SIG-M5 (cell line): ENCODE measurements at places on chromosomes 13 and 19.

DNA sequence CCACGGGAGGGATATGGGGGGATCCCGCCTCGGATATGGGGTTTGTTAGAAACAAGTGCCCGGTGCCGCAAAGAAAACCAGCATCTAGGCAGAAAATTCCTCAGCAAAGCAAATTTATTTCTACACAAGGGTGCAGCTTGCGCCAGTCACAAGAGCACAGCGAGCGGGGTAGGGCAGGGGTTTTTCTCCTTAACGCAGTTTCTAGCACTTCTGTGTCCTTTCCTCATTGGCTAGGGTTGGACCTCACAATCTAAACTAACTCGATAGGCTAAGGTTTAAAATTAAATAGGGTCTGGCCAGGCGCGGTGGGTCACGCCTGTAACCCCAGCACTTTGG lies 595 bp downstream of the ZNF440 start:
- no peak for DNase-seq

DNA sequence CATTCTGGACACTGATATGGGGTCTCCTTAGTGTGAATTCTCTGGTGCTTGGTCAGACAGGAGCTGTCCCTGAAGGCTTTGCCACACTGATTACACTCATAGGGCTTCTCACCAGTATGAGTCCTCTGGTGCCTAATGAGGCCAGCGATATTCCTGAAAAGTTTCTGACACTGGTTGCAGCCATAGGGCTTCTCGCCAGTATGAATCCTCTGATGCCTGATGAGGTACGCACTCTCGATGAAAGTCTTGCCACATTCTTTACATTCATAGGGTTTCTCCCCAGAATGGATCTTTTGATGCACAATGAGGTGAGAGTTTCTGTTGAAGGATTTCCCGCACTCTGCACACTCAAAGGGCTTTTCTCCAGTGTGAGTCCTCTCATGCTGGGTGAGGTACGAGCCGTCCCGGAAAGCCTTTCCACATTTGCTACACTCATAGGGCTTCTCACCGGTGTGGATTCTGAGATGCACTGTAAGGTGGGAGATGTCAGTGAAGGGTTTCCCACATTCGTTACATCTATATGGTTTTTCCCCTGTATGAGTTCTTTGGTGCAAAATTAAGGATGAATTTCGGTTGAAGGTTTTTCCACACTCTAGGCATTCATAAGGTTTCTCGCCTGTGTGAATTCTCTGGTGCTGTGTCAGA lies 22.4 kb downstream of the ZNF329 start:
- no peak for DNase-seq

DNA sequence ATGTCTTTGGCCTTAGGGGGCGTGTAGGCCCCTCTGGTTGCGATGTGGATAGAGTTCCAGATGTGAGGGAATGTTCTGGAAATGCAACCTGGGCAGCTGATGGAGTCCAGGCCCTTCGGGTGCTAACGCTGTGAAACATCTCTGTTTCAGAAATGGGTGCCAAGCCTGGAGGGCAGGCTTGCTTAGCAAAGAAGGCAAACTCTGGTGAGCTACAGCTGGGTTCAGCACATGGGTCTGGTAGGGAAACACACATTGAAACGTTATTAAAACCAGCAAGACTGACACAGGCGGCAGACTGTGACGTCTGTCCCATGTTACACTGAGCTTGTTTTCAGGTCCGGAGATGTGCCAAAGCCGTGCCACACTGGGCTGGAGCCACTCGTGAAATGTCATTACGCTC lies 8.6 kb upstream of the CDC16 start:
- DNase-seq = no peak

- no peak for DNase-seq
Observed at GRCh38 chr19:4523306-4524110, 5.2 kb upstream of the PLIN4 start.

DNA sequence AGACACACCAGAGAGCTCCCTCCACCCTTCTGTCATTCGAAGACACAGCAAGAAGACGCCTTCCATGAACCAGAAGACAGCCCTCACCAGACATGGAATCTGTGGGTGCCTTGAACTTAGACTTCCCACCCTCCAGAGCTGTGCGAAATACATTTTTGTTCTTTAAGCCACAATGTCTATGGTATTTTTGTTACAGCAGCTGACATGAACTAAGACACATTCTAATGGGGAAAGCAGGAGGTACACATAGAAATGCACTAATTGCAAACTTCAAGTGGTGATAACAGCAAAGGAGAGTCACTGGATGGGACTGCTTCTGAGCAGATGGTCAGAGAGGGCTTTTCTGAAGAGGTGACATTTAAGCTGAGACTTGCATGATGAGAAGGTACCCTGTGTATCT lies 16.2 kb downstream of the OR7C2 start:
- no peak for DNase-seq

DNA sequence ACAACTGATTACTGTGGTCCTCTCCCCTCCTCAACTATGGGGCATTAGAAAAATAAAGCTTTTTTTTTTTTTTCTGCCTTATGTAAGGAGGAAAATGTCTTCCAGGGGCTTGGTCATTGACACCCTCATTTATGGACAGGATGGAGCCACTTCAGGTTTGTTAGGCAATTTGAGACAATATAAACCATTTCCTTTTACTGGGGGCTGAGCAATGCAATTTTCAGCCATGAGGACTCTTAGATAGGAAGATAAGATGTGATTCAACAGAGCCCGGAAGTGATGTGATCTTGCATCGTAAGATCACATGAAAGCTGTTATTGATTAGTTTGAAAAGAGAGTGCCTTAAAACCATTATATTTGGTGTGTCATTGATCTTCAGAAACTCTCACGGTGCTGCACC lies 210.8 kb downstream of the OXGR1 start:
- DNase-seq = no peak

DNA sequence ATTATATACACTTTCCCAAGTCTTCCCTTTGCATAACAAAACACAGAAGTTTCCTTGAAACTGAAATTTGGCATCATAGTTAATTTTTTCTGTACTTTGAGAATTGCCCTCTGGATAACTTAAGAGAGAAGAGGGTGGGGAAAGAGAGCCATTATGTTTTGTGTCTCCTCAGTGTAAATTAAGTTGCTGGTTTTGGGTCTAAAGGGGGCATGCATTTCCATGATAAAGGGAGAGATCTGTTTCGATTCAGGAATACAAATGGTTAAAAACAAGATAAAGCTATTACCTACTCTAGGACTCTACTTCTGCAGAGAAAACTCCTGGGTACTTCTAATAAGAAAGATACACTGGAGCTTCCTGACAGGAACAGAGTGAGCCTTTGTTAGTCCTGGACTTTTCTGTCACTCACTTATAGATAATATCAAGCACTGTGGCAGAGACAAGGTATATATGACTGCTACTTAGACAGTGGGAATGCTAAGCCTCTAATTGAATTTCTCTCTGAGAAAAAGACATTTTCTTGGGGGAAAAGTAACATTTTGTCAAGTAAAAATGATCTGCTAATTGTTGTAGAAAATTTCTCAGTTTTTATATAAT lies 142.8 kb upstream of the PCDH9 start:
- no peak for DNase-seq
